Naive thymus-derived CD8-positive, alpha-beta T cell (primary cell): ENCODE measurements at places on chromosomes 3 and 15.

- DNase-seq = no peak
Observed at GRCh38 chr3:159077860-159078259, 276.0 kb downstream of the MFSD1 start.

- DNase-seq = no peak
Observed at GRCh38 chr3:69926385-69926784, 73.1 kb upstream of the SAMMSON start.

DNA sequence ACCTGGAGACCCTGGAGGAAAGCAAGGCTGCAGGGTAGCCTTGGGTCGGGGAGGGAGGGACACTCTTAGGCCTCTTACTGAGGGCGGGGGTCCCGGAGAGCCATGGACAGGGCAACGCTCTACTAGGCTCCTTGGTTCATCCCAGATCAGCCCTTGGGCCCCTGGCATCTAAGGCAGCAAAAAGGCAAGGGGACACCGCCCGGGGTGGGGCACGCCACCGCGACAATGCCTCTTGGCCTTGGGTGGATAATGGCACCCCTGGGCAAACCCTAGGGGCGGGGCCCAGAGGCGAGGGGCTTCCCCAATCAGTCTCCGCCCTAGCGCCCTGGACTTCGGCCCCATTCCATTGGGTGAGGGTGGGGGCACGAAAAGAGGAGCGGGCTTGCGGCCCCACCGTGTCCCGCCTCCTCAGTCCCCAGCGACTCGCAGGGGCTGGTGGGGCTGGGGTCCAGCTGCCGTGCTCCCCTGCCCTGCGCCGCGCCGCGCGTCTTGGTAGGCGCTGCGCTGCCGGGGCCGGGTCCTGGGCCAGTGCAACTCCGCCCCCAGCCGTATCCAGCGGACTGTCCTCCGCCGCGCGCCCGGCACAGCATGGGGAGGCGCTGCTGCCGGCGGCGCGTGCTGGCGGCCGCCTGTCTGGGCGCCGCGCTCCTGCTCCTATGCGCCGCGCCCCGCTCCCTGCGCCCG lies at the start of gene CHST13:
CHST13 (plus strand) TSS at position 411 of the 684 bp plus-strand sequence; CDS start at position 589, 178 bp downstream.
- no peak for DNase-seq

GRCh38 chr3:79886204-79886603 lies 118.4 kb upstream of the ROBO1 start:
- no peak for DNase-seq

- DNase-seq = no peak
Observed at GRCh38 chr3:112889357-112889756, 42.7 kb upstream of the CD200R1L start.

DNA sequence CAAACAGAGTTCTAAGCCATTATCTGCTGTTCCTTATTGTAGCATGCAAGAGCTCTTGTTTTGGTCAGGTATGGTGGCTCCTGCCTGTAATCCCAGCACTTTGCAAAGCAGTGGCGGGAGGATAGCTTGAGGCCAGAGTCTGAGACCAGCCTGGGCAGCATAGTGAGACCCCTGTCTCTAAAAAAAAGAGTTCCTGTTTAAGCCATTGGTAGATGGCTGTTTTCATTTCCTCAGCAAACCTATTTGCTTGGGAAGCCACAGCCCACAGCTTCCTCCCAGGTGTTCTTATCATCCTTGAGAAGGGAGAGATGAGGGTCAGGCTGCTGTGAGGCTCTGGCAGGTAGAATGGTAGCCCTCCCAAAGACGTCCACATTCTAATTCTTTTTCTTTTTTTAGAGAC lies 24.4 kb upstream of the FAM81A start:
- DNase-seq = no peak

DNA sequence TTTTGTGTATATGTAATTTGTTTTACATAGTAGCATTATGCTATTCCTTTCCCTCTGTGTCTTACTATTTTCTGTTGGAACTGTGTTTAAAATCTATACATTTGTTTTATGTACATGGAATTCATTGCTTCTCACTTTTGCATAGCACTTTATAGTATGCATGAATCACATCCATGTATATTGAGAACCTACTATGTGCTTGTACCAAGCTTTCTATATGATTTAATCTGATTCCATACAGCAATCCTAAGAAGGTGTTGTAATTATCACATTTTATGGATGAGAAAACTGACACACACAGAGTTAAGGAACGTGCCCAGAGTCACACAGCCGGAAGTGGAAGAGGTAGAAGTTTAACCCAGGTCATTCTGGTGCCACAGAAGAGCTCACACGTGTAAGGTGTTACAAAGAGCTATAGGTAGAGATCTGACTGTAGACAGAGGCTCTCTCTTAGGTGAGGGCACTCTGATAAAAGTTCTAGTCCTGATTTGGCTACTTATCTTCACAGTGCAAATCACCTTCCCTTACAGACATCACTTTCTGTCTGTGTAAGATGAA lies 3.5 kb upstream of the SMAD3 start:
- no peak for DNase-seq

DNA sequence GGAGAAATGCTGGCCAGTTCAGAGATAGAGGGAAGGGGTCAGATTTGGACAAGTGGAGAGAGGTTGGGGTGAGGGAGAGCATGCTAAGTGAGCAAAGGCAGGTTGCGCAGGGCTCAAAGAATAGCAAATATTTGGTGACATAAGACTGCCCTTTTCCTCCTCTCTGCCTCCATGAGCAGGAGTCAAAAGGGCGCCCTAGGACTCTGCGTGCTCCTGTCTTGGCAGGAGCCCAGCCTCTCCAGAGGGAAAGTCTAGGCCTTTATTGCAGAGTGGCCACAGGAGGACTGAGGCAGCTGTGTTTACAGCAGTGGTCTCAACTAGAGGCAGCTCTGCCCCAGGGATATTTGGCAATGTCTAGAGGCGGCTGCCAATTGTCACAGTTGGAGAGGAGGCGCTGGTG lies 165.6 kb downstream of the FAM43A start:
- DNase-seq = no peak

GRCh38 chr3:129224984-129225393 lies 24.4 kb upstream of the COPG1 start:
- no peak for DNase-seq

DNA sequence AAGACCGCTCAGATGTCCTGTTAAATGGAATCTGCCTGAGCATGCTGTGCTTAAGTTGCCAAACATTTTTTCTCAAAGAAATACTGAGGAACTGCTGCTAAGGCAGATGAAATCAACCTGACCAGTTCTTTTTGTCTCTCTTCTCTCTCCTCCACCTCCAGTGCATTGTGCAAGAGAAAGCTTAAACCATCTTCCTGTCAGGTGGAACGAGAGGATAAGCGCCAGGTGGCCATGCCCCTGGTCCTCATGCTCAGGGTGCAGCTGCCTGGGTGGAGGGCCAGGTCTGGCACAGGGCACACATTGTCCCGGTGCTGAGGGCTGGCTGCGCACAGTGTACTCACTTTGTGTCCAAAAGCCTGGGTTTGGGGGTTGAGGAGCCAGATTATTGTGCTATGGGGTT lies 176.2 kb upstream of the TP63 start:
- no peak for DNase-seq

DNA sequence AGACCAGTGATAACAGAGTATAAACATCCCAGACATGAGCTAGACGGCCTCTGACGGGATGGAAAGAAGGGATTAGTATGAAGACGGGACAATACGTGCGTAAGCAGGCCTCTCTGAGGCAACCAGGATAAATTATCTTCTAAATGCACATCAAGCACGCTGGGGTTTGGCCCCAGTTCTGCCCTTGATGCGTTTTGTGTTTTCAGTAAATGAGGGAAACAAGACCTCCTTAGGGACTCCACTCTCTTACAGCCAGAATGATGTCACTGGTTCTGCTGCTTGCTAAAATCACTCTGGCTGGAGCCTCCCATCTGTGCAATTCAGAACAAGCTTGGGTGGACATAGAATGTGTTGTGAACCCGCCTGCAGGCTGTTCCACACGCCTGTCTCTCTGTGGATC lies 156.0 kb upstream of the MCTP2 start:
- DNase-seq = no peak

- DNase-seq = no peak
Observed at GRCh38 chr3:48599077-48599501, 4.0 kb upstream of the COL7A1 start.

DNA sequence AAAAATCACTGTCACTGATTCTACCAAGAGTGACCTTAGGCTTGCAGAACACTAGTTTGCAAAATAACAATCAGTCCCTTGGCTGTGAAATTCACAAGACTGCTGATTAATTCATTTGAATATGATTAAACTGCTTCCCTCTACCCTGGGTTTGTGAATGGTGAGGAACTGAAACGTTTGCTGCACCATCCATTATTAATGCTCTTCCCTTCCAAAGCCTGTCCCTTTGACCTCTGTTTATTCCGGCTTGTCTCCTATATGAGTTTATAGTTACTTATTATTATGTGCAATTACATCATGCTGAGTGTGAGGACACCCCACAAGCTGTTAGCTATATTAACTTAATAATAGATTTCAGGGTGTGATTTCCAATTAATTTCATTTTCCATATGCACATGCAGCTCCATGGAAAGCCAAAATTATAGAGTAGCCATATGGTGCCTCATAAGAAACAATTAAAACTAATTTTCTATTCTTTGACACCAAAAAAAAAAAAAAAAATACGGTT lies 96.5 kb downstream of the SUCLG2 start:
- no peak for DNase-seq

DNA sequence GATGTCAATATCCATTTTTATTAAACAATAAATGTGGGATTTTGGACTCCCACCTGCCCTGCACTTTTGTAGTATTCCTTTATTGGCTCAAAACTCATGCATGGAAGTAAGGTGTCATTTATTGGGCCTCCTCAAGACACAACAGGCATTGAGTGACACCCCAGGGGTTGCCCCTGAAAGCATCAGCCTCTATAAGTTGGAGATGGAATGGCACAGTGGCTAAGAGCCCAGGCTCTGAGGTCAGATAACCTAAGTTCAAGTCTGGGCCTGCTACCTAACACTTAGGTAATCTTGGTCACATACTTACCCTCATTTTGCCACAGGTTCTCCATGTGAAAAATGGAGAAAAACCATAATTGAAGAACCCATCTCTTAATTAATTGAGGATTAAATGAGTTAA lies 4.6 kb downstream of the CAPN3 start:
- DNase-seq = no peak

GRCh38 chr3:134477002-134477401 lies 8.8 kb downstream of the ANAPC13 start:
- DNase-seq = no peak

- DNase-seq = no peak
Observed at GRCh38 chr3:123720638-123721037, 135.8 kb upstream of the HACD2 start.

- DNase-seq = no peak
Observed at GRCh38 chr3:102098130-102098885, 249.0 kb downstream of the NFKBIZ start.

DNA sequence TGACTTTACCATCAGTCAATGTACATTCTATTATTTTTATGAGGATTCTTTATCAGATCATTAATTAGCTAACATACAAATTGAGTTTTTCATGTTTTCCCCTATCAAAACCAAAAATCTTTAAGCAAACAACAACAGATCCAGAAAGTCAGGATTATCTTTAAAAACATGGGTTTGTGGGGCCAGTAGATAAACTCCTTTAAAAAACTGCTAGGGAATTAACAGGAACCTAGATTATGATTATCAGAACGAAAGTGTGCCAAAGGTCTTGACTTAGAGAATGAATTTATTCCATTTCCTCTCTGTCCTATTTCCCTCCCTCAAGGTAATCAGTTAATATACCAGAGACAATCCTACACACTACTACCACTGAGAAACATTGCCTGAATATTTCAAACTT lies 13.2 kb upstream of the CCDC13 start:
- no peak for DNase-seq

- no peak for DNase-seq
Observed at GRCh38 chr3:29026286-29026685, 254.6 kb upstream of the RBMS3 start.

DNA sequence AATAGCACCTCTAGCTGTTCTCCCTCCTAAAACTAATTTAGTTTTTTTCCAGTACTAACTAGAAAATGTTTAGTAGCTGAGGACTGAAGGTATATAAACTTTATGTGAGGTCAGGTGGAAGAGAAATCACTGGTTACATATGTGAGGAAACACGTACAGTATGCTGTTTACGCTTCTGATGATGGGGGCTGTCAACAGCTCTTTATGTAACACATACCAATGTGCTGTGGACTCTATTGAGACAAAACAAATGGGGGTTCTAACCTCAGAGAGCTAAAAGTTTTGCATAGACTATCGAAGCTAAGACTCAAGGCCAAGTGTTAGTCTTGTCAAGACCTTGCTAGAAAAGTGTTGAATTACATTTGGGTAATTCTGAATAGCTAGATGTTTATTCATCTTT lies 107.5 kb downstream of the SYNPR start:
- DNase-seq = no peak

DNA sequence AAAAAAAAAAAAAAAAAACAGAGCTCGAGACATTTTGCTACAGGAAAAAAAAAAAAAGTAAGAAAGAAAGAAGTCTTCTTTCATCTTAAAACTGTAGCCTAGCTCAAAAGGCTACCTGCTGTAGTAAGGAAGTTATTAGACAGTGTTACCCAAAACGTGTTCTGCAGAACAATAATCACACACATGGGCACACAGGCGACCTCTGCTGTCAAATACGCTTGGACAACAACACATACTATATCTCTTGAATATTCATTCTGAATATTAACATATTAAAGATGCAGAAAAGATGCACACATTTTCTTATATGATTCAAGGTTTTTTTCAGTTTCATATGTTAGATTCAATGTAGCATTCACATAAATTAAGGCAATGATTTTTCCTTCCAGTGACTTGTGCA lies 215.8 kb downstream of the ROBO1 start:
- no peak for DNase-seq

GRCh38 chr3:128021768-128022372 lies 30.4 kb upstream of the SEC61A1 start:
- DNase-seq = no peak
